Vagina (tissue), 2 donors: ENCODE measurements at places on chromosomes 4 and X.

DNA sequence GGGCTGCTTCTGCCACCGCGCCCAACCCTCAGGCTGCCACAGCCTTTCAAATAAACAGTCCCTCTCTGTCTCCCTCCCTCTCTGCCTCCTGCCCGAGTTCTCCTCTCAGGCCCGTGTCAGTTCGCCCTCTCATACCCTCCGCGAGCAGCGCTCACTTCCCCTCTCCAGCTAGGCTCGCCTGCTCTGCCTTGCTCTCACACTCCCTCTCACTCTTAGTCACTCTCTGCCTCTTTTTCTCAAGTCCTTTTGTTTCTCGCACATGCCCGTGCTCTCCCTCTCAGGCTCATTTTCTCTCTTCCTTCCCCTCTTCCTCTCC lies 3.2 kb downstream of the EFNB1 start:
- DNase-seq = no peak

DNA sequence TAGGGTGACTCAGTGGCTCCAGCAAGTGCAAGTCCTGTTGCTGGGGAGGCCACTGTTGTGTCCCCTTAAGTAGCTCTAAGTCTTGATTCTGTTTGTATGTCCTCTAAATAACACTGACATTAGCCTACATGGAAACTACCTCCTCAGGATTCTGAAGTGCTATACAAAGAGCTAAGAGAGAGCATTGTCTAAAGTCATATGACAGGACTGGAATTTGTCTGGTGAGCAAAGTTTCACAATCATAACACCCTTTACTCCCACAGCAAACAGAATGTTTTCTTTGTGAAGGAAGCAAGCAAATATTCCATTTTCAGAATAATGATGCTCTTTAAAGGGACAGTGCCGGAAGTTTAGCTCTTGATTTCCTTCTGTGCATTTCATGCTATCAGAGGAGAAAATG lies 23.4 kb upstream of the CT47A1 start:
- no peak for DNase-seq

DNA sequence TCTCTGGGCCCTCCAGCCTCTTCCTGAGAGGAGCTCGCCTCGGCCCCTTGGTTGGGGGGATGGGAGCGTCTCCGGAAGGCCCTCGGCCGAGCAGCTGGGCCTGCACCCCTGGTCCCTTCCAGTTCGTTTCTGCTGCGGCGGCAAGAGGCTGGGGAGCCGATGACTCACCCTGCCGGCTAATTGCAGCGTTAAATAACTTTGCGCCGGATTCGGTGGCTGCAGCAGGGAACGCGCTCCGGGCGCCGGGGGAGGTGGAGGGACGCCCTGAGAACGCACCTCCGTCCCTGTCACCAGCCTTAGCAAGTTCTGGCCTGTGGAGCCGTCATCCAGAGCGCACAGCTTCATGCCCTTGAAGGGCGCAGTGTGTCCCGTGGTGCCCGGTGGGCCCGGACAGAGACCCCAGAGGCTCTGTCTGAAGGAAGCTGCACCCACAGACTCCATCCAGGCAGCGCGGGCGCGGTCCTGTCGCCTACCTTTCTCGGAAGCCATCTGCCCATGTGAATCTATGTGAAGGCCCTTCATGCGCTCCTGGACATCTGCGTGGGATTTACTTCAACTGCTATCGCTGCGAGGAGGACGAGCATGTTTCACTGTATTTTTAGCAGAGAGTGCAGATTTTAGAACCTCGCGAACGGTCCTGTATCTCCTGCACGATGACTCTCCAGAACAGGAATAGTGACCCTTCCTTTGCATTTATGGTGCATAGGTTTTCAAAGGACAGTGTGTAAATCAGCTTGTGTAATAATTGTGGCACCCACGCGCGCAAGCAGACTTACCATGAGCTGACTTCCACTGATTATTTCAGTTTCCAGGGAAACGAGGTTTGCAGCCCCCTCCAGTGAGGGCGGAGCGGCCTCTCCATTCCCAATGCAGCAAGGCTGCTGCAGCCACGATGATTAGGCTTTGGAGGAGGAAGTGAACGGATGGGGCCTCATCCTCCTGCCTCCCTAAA lies 1.7 kb upstream of the TMEM271 start:
- DNase-seq = no peak

- no peak for DNase-seq
Measured at GRCh38 chr4:74370912-74371311, 6.0 kb downstream of the EREG start.

DNA sequence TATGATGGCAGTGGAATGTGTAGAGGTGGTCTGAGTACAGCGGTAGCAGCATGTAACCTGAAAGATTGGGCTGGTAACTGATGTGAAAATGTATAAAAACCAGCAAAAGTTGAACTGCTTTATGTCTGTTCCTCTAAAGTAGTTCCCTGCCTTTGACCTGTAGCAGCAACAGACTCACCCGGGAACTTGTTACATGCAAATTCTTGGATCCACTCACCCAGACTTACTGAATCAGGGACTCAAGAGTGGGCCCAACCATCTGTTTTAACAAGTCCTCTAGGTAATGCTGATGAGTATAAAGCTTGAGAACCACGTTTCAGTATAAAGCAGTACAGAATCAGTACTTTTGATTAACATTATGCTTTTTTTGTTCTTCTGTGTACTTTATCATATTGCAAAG lies 84.7 kb downstream of the RAP1GDS1 start:
- DNase-seq = no peak

DNA sequence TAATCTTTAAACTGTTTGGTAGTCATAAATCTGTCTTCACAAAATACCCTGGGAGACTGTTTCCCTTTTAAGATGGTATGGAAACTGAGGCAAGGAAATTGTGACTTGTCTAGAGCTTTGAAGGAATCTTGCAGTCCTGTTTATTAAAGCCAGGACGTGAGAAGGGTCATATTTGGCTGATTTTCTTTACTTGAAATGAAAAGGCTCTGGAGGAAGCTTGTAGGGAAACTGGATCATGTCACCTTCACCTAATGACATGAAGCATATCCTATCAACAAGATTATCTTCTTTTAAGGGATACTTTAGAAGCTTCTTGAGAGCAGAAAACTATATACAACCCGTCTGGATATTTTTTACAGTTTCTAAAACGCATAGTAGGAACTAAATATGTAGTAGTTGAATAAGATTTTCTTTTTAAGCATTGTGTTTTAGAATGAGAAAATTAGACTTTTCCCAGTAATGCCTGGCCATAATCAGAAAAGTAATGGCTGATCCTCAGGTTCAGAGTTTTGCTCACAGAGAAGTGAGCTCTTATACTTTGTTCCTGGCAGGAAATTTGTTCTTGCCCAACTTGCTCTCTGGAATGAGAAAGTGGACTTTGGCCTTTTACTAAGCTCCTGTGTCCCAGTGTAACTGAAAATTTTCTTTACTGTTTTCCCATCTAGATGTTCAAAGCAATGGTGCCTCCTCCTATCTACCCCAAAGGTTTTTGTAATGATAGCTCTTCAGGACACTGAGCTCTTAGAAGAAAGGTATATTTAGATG lies 136.8 kb upstream of the AFF2 start:
- DNase-seq = no peak

- no peak for DNase-seq
Measured at GRCh38 chrX:53685711-53686110, 808 bp downstream of the HUWE1 start.
